ENCODE measurements at places on chromosomes 5 and 9.

GRCh38 chr9:109483744-109484429 is 14.2 kb downstream of the PTPN3 start:
- no peak for DNase-seq

- no peak for DNase-seq
Measured at GRCh38 chr5:56914678-56915077, 5.3 kb downstream of the SETD9 start.

DNA sequence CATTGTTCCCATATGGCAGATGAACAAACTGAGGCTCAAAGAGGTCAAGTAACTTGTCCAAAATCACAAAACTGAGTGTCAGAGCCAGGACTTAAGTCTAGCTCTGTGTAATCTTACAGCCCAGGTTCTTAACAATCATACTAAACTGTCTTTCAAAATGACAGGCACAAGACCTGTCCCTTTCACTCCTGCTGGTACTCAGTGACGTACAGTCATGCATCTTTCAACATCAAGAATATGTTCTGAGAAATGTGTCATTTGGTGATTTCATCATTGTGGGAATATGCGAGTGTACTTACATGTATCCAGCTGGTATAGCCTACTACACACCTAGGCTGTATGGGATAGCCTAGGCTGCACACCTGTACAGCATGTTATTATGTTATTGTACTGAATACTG is 646.8 kb upstream of the WWC1 start:
- no peak for DNase-seq

- DNase-seq = no peak
Measured at GRCh38 chr5:7868427-7868772, 431 bp downstream of the FASTKD3 start.

DNA sequence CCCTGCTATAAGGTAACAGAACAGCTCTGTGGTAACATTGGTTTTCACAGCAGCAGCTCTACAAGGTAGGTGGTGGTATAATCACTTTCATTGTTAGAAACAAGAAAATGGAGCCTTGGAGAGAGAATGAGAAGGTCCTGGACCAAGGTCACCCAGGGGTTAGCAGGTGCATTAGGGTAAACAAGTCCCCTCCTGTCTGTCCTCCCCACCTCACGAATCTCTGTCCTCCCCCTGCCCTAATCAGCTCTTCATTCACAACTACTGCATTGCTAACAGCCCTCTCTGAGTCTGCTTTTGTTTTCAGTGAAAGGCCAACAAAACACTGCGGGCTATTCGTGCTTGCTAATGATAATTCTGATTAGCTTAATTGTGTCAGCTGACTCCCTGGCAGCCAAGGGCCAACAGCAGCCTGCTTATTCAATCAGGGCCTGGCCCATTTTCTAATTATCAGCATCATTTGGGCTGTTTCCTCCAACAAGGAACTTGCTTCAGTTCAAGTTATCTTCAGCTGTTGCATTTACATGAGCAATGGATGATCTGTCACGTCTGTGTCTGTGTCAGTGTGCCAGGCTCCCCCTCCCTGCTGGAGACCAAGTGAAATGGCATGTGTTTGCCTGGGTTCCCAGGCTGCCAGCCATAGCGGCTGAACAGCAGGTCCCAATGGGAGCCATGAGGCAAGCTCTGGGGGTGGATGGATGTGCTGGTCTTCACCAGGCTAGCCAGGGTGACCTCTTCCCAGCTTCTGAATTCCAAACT is 56.7 kb upstream of the EQTN start:
- no peak for DNase-seq

DNA sequence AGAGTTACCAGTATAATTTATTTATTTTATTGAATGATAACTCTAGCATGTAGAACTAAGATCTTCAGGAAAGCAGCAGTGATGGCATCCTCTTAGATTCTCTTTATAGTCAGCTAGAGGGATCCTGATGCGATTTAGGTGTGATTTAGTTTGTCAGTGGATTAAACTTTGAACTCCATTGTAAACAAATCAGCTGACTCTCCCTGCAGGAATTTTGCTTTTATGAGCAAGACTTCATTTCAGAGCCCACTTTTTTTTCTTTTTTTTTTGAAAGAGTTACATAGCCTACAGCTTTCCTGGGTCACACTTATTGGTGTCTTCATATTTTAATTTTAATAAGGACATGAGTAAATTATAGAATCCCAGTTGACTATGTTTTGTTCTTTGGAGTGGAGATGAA is 93.8 kb upstream of the SEMA6A start:
- no peak for DNase-seq

- no peak for DNase-seq
Measured at GRCh38 chr5:140881889-140882590, at the start of gene PCDHA13. Gene PCDHA13 (plus strand): TSS chr5:140882124. CDS start chr5:140882269, 145 bp downstream.

DNA sequence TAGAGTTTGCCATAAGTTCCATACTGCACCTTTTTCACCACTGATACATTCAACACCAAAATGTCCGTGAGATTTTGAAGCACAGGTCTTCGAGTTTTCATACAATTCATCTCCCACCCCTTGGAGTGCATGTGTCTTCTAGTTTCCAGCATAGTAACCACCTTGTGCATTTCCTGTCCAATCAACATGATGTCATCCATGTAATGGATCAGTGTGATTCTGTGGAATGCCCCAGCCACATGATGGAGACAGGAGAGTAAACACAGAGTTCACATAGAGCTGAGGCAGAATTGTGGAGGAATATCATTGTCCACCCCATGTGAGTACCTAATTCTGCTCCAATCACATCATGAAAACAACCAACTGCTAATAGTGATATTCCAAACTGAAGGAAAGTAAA is 441.5 kb upstream of the CDH6 start:
- no peak for DNase-seq

DNA sequence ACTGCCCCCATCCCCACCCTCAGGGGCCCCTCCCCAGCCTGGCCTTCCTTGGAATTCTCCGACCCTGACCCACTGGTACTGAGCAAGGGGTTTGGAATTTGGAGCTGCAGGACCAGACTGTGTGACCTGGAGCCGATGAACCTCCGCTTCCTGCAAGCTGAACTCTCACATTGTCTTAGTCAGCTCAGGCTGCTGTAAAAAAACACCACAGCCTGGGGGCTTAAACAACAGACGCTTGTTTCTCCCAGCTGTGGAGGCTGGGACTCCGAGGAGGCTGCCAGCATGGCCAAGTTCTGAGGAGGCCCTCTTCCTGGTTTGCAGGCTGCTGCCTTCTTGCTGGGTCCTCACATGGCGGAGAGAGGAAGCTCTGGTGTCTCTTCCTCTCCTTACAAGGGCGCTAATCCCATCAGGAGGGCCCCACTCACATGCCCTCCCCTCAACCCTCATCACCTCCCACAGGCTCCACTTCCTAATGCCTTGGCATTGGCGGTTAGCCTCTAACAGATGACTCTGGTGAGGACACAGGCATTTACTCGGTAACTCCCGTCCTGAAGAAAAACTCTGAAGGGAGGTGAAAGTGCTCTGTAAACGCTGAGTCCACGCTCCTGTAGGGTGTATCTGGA is 42.4 kb downstream of the C5orf15 start:
- DNase-seq = no peak

- DNase-seq = no peak
Measured at GRCh38 chr9:34976441-34976840, 13.1 kb upstream of the DNAJB5 start.

Measured in activated CD8-positive, alpha-beta memory T cell treated with anti-CD3 and anti-CD28 coated beads for 48 hours (primary cell).